ENCODE measurements at places on chromosomes 5 and 9.
A peak's percentile ranks its signal among the peaks of the same experiment; 100 is the strongest.

DNA sequence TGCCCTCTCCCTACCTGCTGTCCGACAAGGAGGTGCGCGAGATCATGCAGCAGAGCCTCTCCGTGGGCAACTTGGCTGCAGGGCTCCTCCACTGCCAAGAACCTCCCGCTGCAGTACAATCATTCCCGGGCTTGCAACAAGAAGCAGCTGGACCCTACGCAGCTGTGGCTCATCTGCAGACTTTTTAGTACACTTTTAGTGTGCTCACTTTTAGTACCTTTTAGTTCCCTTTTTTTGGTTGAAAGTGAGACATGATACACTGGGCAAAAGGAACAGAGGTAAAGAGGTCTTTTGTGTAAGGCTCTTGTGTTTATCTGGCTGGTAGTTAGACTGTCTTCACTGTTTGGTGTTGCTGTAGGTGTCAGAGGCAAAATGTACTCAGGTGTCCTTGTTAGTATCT lies 58.1 kb upstream of the SPTLC1 start:
- DNase-seq = no peak

DNA sequence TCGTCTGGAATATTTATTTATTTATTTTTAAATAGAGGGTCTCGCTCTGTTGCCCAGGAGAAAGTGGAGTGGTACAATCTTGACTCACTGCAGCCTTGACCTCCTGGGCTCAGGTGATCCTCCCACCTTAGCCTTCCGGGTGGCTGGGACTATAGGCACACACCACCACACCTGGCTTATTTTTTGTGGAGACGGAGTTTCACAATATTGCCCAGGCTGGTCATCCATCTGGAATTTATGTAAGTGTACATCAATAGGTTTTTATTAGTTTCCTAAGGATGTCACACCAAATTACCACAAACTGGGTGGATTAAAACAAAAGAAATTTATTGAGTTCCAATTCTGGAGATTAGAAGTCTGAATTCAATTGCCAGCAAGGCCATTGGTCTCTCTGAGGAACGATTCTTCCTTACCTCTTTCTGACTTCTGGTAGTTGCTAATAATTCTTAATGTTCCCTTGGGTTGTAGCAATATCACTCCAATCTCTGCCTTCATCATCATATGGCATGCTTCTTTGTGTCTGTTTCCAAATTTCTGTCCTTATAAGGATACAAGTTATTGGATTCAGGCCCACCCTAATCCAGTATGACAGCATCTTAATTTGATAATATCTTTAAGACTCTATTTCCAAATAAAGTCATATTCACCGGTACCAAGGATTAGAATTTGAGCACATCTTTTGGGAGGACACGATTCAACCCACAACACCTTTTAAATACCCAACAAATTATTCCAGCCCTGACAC lies 16.3 kb upstream of the RAD23B start:
- DNase-seq = no peak

DNA sequence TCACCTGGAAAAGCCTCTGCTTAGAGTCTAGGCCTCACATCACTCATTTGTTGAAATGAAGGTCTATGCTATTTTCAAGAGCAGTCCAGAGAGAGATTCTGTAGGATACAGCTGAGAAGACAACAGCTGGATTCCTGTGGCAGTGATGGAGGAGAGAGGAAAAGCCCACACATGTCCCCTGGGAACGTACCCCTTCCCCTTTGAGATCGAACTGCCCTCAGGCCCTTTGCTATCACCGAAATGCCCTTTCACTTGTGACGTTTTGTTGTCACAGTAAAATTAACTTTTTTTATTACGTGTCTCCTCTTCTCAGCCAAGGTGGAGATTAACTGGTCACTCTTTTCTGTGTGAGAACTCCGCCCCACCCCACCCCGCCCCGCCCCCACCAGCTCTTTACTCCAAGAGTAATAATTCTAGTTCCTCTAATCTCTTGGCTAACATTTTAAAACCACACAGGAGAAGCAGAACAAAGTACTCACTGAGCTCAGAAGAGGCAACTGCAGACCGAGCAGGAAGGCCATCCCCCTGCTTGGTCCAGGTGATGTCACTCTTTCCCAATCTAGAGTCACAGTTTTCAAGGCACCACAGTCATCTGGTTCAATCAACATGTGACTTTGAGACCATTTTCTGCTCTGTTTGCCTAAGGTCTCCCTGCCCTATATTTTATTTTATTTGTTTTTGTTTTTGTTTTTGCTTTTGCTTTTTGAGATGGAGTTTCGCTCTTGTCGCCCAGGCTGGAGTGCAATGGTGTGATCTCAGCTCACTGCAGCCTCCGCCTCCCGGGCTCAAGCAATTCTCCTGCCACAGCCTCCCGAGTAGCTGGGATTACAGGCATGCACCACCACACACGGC lies 105.6 kb downstream of the SUSD1 start:
- DNase-seq = no peak

DNA sequence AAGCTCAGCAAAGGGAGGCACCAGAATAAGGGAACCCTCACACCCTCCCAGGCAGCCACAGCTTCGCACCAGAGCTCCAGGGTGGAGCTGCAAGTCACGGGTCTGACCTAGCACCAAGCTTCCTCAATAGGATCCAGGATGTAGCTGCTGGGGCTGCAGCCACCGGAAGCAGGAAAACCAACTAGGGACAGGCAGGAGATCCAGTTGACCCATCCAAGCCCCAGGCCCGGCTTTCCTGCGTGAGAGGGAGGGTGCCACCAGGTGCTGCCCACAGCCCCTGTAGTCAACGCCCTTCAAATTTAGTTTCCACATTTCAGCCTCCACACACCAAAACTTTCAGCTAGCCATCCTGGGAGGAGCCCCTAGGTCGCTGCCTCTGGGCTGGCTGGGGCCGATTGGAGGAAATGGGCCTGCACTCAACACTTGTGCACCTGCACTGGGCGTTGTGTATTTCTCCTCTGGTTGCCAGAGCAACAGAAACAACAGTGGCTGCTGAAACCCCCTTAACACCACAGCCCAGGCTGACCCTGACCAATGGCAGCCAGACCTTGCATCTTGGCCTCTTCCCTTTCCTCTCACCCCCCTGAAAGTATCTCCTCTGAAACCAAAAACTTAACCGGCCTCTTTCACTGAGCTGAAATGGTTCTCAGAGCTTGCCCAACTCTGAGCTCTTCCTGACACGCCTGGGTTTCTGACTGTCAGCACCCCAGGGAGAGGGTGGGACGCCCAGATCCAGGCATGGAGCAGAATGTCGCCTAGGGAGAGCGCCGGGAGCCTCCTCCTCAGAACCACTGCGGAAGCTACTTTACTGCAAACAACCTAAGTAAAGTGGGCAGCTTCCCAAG lies 226.5 kb upstream of the MAP3K1 start:
- no peak for DNase-seq

- no peak for DNase-seq
Measured at GRCh38 chr5:172791726-172792445, 20.9 kb upstream of the DUSP1 start.

- no peak for DNase-seq
Measured at GRCh38 chr5:33479311-33479710, 38.5 kb downstream of the TARS1 start.

GRCh38 chr9:70588381-70588780 lies 173.9 kb upstream of the KLF9 start:
- no peak for DNase-seq

GRCh38 chr5:93623153-93623552 lies 40.1 kb downstream of the NR2F1 start:
- DNase-seq = no peak

GRCh38 chr9:98610211-98610610 lies 98.5 kb downstream of the GABBR2 start:
- DNase-seq = no peak

- DNase-seq = no peak
Measured at GRCh38 chr5:91641730-91642350, 258.7 kb upstream of the ARRDC3 start.

DNA sequence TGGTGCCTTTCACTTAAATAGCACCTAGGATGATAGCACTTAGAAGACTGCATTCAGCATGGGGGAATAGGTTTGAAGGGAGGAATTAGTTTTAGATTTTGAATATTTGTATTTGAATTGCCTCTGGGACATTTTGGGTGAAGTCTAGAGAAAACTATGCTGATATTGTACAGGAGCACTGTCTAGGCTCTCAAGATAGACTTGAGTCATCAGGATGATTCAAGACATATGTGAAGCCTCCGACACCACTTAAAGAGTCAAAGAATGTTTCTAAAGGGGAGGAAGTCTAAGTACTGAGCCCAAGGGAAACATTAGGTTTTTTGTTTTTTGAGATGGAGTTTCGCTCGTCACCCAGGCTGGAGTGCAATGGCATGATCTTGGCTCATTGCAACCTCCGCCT lies 63.9 kb upstream of the CCDC180 start:
- DNase-seq = no peak

DNA sequence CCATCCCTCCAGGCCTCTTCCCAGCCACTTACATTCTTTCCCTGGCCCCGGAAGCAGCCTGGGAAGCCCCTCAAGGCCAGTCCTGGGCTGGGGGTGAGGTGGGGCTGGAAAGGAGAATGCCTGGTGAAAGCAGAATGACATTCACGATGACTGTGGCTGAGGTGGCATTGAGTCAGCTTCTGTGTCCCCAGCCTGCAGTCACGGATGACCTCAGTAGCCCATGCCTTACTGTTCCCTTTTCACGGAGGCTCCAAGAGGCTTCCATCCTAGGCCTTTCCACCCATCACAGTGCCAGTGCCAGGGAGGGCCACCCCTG lies 2.7 kb downstream of the PRDM12 start:
- no peak for DNase-seq

DNA sequence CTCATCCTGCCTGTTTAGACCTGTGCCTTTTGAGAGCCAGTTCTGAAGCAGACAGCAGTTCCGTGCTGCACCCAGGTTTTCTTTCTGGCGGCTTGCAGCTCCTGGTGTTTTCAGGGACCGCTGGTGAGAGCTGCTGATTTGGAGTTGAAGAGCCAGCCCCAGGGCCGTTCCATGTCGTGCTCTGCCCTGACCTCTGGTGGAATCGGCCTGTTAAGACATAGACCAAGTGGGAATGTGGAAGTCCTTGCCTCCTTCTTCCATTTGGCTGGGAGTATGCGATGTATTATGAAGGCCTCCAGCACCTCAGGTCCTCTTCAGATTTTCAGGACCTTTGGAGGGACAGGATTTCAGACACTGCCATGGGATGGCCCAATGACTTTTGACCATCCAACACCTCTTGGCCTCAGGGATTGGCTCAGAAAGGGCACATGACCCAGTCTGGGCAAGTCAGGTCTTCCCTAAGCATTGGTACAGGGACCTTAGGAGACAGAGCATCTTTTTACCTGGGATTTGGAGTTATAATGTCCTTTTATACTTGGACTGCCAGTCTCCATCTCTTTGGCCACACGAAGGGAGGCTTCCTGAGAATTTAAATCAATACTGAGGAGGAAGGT lies 136.1 kb upstream of the CLINT1 start:
- DNase-seq = peak; percentile 10

GRCh38 chr5:58266402-58266801 lies 193.5 kb downstream of the PLK2 start:
- no peak for DNase-seq

DNA sequence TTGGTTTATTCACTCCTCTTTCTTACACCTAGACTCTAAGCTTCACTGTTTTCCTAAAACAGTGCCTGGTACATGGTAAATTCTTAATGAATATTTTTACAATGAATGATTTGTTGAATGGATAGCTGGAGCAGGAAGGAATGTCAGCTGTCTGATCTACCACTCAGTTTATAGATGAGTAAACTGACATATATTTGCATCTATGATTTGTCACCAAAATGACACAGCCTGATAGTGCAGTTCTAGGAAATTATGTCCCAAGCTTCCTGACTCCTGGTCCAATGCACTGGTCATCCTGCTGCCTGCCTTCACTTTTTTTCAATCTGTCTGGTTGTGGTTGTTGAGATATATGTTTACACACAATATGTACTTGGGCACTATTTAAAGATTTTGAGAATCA lies 651.7 kb upstream of the WWC1 start:
- DNase-seq = no peak
